ENCODE measurements at places on chromosomes 7 and 10. TPM values are rescaled to one million over a fixed set of nuclear protein-coding genes. Genes with fewer than 3 reads are reported as not detected.

GRCh38 chr7:45968856-45969541 lies 47.9 kb upstream of the IGFBP3 start:
- no peak overlapping the region for H3K27ac ChIP-seq
- no peak for DNase-seq
- H3K4me3 ChIP-seq, result no peak overlapping the region
- H3K4me1 ChIP-seq, result no peaks in the 10 kb centered on the region

Gene UCN3
- total RNA-seq, result not detected

Gene LHPP
- total RNA-seq, result 8.4 TPM

DNA sequence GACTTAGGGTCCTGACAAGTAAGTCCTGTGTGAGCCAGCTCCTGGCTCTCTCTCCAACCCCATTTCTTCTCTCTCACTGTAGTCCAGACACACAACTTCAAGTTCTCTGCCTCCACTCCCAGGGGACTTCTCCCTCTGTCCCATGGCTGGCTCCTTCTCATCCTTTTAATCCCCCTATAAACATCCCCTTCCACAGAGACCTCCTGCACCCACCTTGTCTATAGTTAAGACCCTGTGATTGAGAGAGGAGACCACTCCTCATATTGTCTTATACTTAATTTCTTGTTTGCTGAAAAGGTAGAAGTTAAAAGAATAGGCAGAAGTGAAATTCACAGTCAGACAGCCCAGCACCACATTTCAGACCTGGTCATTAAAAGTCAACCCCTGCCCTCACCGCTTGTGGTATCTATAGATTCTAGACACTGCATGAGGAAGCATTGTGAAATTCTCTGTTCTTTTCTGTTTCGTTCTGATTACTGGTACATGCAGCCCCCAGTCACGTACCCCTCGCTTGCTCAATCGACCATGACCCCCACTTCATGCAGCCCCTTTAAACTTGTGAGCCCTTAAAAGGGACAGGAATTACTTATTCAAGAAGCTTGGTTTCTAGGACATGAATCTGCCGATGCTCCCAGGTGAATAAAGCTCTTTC lies 125.6 kb upstream of the FRMD4A start:
- peaks cover 3% of the 10 kb centered on the region for H3K27me3 ChIP-seq
- no peak for DNase-seq
- no peaks in the 10 kb centered on the region for H3K36me3 ChIP-seq
- no peak overlapping the region for H3K4me3 ChIP-seq
